Right kidney (tissue), 9 donors: ENCODE measurements at places on chromosomes 1 and 21.

DNA sequence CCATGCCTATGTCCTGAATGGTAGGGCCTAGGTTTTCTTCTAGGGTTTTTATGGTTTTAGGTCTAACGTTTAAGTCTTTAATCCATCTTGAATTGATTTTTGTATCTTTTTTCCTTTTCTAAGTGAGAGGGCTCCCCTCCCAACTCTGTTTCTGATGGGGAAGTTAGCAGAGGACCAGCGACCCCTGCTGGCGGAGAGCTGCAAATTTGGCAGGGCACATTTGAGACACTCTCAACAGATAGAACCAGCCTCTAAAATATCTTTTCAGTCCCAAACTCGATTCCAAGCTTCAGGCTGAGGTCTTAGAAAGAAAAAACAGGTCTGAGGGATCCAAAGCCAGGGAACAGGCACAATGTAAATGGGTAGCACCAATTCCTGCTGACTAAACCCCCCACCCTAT, 32.5 kb downstream of the LRRC3 start:
- DNase-seq = no peak

DNA sequence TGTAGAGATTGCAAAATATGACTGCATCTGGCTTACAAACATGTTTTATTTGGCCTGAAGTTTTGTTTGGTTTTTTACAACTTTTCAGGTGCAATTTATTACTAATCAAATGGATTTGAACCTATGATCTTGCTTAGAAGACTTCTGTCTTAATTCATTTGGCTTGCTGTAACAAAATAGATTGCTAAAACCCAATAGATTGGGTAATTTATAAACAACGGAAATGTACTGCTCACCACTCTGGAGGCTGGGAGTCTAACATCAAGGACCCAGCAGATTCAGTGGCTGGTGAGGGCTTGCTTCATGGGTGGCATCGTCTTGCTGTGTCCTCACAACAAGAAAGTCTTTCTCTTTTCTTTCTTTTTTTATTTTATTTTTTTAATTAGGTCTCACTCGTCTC, 72.9 kb downstream of the LBR start:
- no peak for DNase-seq

GRCh38 chr1:111193712-111194480, 6.5 kb downstream of the DENND2D start:
- no peak for DNase-seq

DNA sequence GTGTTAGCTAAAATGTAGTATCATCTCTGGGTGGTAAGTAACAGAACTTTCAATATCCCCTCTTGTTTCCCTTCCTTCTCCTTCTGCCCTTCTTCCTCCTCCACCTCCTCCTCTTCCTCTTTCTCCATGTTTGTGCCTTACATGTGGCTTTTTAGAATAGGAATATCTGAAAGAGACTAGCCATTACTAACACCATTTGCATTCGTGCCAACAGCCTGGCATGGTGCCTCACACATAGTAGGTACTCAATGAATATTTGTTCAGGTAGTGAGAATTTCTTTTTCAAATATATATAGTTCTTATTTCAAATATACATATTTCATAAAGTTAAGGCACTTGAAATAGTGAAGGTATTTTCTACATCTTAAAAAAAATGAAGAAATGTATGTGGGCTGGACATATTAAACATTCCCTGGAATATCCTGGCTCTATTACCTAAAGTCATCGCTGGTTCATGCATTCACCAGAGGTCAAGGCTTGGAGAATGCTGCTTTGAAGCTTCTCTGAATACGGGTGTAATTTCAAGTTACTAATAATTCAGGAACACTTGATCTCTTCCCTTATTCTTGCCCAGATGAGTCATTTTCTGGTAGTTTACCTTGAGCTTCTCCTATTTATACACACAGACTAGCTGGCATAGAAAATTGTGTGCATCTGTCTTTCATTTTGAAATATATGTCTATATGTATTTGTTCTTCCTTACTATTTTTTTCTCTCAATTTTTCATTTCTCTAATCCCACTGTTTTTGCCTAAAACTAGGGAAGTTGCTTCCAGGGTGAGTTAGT, 319.4 kb downstream of the TGFB2 start:
- no peak for DNase-seq

DNA sequence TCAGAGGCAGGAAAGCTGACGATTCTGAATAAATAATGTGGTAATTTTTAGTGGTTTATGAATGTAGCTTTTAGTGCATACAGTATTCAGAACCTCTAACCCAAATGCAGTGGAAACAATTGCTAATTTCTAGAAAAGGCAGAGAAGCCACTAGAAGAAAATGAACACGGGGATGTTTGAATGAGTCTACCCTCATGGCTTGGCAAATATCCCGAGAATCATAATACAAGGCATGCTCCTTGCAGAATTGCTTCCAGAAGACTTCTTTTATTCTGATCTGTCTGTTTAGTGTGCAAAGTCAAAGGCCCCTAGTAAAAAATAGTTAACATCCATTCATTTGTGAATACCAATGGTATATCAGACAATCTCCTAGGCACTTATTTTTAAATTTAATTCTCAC, 246.8 kb downstream of the LMO4 start:
- DNase-seq = no peak

DNA sequence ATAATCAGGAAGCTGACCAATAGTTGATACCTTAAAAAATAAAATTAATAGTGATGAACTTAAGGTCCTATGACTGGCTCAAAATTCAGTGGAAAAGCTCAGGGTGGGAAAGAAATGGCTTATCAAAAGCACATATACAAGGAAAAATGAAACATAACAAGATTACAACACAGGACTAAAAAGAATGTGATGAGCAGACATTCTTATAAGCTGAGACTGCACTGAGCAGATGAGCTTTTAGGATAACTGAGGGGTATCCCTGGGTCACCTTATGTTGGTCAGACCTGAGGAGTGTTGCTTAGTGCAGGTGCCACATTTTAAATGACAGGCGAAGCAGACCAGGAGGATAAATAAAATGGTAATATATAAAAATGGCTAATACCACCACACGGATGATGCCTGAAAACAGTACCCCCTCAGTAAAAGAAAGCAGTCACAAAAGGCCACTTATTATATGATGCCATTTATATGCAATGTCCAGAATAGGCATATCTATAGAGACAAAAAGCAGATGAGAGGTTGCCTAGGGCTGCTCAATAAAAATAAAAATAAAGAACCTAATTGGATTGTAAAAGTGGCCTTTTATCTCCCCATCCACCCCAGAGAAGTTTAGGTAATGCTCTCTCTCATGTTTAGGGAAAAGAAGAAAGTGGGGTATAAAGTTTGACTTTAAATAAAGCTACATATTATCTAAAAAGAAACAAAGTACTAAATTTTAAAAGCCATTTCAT, 163.9 kb downstream of the SLC45A1 start:
- DNase-seq = no peak

- no peak for DNase-seq
These were observed 17.4 kb upstream of the DIP2A start for GRCh38 chr21:46441331-46441730.

- no peak for DNase-seq
These were observed 36.0 kb downstream of the ZBTB18 start for GRCh38 chr1:244087021-244087560.

DNA sequence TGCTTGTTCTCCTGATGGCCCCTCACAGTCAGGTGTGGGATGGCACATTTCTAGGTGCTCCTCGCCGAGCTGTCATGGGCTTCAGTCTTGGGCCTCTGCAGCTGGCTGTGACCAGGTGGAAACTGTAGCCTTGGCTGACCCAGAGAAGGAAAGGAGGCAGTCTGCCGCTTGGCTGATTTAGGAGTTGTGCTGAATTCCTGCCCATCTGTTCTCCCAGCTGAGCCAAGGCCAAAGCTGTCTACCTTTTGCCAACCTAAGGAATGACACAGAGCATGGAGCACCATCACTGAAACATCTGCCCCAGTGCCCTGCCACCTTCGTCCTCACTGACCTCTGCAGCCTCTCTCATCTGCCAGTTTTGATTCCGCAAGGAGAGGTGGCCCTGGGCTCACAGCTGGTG, 27.9 kb downstream of the UTP25 start:
- no peak for DNase-seq

GRCh38 chr21:42614811-42615351, 38.5 kb upstream of the PDE9A start:
- peak; percentile 59 for DNase-seq

- DNase-seq = peak; percentile 86
These were observed at the start of gene HYI for GRCh38 chr1:43453442-43454269. TSS of gene HYI (minus strand) at chr1:43453931. CDS start at chr1:43453793, 138 bp downstream.

DNA sequence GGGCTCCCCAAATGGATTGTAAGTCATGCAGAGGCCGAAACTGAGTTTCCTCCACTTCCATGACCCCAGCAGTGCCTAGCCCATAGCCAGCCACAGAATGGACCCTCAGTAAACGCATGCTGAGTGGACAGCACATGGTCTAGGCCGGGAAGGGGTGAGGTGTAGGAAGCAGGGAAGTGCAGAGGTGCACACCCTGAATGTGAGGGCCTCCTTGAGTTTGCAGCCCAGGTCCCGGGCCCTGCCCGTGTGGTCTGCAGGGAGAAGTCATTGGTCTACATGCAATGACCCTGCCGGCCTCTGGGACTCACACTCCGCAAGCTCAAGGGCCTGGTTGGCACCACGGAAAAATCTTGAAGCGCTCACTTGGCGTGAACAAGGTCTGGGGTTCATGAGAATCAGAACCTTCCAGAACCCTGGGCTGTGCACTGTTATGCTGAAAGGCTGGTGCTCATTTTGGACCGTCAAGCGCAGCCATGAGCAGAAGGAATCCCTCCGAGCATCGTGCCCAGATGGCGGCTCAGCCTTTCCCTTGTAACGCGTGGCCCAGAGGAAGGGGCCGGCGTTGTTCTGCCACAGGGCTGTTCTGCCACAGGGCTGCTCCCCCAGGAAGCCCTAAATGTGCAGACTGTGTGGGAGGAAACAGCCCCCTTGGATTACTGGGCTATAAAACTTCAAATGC, 66.4 kb downstream of the PSMG1 start:
- no peak for DNase-seq

DNA sequence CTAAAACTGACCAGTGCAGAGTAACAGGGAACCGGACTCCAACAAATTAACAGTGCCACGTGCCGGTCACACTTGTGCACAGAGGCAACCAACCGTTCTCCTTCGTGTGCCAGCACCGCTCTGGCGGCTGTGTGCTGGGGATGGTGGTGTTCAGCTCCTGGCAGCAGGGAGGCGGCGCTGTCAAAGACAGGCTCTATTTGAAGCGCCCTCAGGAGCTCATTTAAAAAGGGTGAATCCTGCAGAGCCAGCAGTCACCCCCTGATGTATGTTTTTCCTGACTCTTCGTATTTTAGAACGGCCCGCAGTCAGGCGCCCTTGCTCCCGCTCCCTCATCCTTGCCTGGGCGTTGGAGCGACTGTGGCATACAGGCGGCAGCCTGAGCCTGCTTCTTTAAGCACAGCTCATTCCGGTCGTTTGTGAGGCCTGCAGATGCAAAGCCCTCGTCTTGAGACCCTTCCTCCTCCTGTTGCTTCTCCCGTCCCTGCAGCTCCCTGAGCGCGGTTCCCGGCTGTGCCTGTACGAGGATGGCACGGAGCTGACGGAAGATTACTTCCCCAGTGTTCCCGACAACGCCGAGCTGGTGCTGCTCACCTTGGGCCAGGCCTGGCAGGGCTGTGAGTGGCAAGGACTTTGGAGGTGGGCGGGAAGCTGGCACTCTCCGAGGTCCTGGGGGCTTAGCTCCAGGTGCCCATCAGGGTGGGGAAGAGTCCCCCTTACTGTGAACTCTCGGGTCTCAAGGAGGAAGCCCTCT, 1.1 kb downstream of the DFFB start:
- peak; percentile 45 for DNase-seq

GRCh38 chr1:232381394-232382100, 248.4 kb downstream of the SIPA1L2 start:
- peak; percentile 43 for DNase-seq

DNA sequence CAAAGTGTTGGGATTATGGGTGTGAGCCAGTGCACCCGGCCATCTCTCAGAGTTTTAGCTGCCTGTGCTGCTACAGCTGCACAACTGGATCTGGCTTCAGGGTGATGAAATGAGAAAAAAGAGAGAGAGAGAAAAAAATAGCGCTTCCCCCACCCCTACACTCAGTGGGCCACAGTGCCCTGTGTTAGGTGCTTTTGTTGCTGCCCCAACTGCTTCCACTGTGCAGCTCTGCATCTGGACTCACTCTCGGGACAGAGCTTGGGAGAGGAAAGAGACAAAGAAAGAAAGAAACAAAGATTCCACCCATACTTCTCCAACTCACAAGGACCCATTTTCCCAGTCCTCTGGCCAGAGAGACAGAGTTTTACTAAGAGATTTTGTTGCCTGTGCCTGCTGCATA, 50.4 kb downstream of the INAVA start:
- DNase-seq = no peak

- no peak for DNase-seq
These were observed 8.0 kb downstream of the USP48 start for GRCh38 chr1:21774835-21775549.

DNA sequence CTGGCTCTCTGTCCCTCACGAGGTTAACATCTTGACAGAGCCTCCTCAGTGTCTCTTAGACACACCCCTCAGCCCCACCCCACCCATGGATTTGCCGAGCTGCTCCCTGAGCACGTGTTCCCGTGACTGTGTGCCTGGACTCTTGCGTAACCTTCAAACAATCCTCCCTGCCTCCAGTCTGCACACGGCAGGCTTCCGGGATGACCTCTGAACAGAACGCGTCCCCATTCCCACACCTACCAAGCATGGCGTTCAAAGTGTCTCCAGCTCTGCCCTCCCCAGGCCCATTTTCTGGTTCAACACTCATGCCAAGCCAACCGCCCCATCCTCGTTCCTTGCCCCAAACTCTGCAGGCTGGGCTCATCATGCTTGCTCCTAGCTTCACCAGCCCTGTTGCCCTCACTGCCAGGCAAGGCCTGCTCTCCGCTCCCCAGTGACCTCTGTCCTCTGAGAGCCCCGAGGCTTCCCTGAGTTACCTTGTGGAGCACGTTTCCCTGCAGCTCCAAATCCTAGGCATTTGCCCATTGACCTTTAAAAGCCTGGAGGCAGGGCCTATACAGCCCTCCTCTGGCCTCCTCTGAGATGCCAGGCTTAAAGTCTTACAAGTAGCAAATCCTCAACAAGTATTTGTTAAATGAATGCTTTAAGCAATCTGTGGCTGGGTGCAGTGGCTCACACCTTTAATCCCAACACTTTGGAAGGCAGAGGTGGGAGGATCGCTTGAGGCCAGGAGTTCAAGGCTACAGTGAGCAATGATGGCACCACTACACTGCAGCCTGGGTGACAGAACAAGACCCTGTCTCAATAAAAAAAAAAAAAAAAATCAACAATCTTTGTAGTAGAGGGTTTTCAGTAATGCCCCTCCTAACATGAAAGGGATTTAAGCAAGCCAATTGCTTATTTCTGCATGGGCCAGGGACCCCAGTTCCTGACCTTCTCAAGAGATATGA, 5.0 kb downstream of the AGT start:
- DNase-seq = no peak

GRCh38 chr1:1351511-1352427, 2.6 kb upstream of the DVL1 start:
- peak; percentile 47 for DNase-seq

- no peak for DNase-seq
These were observed 183.5 kb downstream of the RUNX1 start for GRCh38 chr21:34865400-34866241.
